ENCODE measurements at places on chromosomes 13 and 19.

- H3K4me1 ChIP-seq: no peaks in the 10 kb centered on the region
- no peak overlapping the region for H3K27ac ChIP-seq
- H3K36me3 ChIP-seq: peaks cover 42% of the 10 kb centered on the region
- no peak overlapping the region for H3K4me3 ChIP-seq
- DNase-seq: no peak
Observed at GRCh38 chr19:1819341-1820255, 7.5 kb upstream of the ATP8B3 start.

DNA sequence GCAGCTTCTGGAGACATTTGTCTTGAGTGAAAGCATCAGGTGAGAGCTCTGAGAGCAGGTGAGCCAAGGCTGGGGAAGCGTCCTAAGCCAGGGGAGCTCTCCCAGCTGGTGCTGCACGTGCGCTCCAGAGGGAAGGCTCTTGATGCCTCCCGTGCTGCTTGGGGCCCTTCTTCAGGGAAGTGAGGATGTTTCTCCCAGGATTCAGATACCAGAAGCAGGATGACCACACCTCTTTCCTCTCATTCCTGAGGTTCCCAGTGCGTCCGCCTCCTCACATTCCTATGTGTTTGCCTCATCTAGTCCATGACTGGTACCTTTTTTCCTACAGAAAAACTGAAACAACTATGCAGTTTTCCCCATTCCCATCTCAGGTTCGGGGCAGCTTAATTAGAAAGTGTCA is 231.0 kb upstream of the IRS2 start:
- H3K4me3 ChIP-seq: no peak overlapping the region
- no peak for DNase-seq
- H3K4me1 ChIP-seq: no peaks in the 10 kb centered on the region
- no peaks in the 10 kb centered on the region for H3K27me3 ChIP-seq
- no peak overlapping the region for H3K27ac ChIP-seq
- H3K36me3 ChIP-seq: no peaks in the 10 kb centered on the region

GRCh38 chr19:30169196-30169900 is 202.8 kb upstream of the ZNF536 start:
- H3K27ac ChIP-seq: no peak overlapping the region
- DNase-seq: no peak
- H3K4me1 ChIP-seq: no peaks in the 10 kb centered on the region
- no peak overlapping the region for H3K4me3 ChIP-seq

DNA sequence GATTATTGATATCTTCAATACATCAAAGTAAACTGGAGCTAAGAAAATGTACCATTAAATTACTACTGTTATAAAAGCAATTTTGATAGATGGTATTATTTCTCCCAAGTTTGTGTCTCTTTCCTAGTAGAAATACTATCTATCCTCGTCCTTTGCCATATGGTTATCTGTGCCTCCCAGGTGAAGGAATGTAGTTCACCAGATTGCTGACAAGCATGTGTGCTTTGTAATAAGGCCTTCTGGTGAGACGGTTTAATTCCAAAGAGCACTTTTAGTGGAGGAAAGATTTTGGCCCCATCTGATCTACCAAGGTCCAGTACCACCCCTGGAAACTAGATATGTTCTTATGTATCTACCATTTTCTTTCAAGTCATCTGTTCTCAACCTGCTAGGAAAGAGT is 243.6 kb downstream of the DLEU7 start:
- H3K27ac ChIP-seq: no peak overlapping the region
- no peak overlapping the region for H3K4me3 ChIP-seq
- peaks cover 6% of the 10 kb centered on the region for H3K36me3 ChIP-seq
- H3K27me3 ChIP-seq: no peaks in the 10 kb centered on the region
- H3K4me1 ChIP-seq: peaks cover 58% of the 10 kb centered on the region

DNA sequence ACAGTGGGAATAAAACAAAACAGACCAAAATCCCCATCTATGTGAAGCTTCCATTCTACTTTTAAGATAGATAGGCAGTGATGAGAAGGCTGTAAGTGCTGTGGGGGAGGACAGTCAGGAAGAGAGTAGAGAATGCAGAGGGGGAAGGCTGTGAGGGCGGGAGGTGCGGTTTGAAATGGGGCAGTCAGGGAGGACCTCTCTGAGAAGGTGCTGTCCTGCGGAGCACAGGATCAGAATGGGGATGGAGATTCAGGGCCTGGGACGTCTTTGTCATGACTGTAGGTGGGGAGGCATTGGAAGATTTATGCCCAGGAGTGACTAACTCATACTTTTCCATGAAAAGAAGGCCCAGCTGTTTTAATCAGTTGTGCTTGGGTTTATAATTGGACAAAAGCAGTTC is 3.9 kb upstream of the GPR183 start:
- H3K4me3 ChIP-seq: peak overlapping the region; percentile 31
- peaks cover 47% of the 10 kb centered on the region for H3K36me3 ChIP-seq
- peak overlapping the region; percentile 97 for H3K27ac ChIP-seq
- no peaks in the 10 kb centered on the region for H3K27me3 ChIP-seq

DNA sequence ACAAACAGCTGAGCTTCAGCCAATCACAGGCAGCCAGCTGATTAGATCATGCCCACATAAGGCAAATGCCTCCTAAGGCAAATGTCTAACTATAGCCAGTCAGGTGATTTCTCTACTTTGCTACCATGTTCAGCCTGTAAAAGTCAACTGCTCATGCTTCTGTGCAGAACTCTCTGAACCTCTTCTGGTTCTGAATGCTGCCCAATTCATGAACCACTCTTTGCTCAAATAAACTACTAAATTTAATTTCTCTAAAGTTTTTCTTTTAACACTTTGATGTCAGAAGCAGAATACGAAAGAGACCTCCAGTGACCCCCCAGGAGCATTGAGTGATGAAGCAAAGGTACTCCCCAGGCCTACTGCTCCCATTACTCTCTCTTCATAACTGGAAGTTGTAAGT is 240.7 kb upstream of the IPO5 start:
- H3K4me3 ChIP-seq: no peak overlapping the region
- H3K27me3 ChIP-seq: no peaks in the 10 kb centered on the region
- H3K4me1 ChIP-seq: no peaks in the 10 kb centered on the region
- no peaks in the 10 kb centered on the region for H3K36me3 ChIP-seq
- DNase-seq: no peak

DNA sequence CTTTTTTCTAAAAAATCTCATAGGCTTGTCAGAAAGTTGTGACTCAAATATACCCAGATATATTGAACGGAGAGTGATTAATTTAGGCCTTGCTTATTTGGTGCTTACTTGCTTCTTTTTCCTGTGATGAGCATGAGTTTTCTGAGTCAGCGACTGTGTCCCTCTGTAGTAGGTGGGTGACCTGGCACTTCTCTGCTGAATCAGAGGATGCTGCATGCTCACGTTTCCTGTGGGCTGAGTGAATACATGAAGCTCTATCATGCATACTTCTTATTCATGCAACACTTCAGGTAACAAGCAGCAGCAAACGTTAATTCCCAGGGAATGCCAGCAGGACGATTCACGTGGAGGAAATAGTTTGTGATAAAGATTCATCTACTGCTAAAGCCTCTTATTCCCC is 245.0 kb downstream of the KLF5 start:
- H3K27me3 ChIP-seq: no peaks in the 10 kb centered on the region
- no peak overlapping the region for H3K27ac ChIP-seq
- H3K4me3 ChIP-seq: no peak overlapping the region

DNA sequence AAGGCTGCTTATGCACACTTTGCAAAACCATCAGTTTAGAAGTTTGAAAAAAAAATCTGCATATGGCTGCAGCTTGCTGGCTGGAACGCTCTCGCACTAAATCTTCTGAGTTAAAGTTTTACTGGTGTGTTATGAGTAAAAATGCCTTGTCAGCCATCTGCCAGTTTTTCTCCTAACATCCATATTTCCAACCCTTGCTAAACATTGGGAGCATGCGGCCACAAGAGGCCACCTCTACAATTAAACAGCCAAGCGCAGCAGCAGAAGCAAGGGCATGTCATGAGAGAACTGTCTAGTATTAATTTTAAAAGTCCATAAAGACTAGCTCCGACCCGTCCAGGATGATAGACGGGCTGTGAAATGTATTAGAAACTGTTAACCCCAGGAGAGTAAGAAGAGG is 248.3 kb downstream of the TSHZ3 start:
- no peak for DNase-seq
- H3K4me1 ChIP-seq: no peaks in the 10 kb centered on the region
- H3K27me3 ChIP-seq: no peaks in the 10 kb centered on the region
- H3K27ac ChIP-seq: no peak overlapping the region
- H3K4me3 ChIP-seq: no peak overlapping the region

DNA sequence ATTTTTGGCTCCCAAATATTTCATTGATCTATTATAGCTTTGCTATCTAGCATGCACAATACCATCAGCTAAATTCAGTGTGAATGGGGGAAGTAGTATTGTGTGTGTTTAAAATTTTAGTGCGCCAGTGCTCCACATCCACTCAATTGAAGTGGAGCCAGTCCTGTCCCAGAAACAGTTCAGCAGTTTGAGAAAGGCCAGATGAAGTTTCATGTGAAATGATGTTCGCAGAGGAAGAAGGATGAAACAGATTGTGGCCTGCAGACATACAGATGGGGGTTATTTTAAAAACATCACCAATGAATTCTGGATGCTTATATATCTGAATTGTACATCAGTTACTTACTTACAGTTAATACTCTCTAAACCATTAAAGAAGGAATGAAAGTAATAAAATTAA is 129.4 kb downstream of the SPRY2 start:
- H3K27me3 ChIP-seq: no peaks in the 10 kb centered on the region
- no peak overlapping the region for H3K4me3 ChIP-seq
- no peak overlapping the region for H3K27ac ChIP-seq

DNA sequence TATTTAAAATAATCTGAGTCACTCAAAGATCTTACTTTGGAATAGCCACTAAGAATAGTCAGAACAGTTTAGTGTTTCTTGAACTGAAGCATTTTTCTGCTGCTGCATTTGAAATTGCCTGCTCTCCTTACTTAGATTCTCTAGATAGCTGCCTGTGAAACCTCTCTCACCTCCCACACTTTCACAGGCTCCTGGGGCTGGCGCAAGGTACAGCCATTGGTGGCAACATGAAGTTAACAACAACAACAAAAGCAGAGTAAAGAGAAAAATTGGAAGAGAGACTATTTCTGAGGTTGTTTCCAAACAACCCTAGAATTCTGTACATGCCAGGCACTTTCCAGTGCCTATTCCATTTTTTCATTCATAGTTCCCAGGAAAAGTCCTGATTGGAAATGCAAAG is 25.3 kb downstream of the SLITRK5 start:
- H3K27ac ChIP-seq: no peak overlapping the region
- no peaks in the 10 kb centered on the region for H3K27me3 ChIP-seq
- H3K36me3 ChIP-seq: no peaks in the 10 kb centered on the region
- DNase-seq: no peak

GRCh38 chr13:103607995-103608394 is 541.8 kb upstream of the SLC10A2 start:
- H3K4me1 ChIP-seq: peaks cover 2% of the 10 kb centered on the region
- no peaks in the 10 kb centered on the region for H3K27me3 ChIP-seq
- H3K4me3 ChIP-seq: no peak overlapping the region
- DNase-seq: no peak
- H3K36me3 ChIP-seq: no peaks in the 10 kb centered on the region

- no peak overlapping the region for H3K27ac ChIP-seq
- H3K4me3 ChIP-seq: no peak overlapping the region
- no peaks in the 10 kb centered on the region for H3K36me3 ChIP-seq
- peaks cover 6% of the 10 kb centered on the region for H3K27me3 ChIP-seq
- no peak for DNase-seq
Observed at GRCh38 chr13:44817131-44817671, 172.1 kb downstream of the NUFIP1 start.

- H3K4me3 ChIP-seq: no peak overlapping the region
- H3K27me3 ChIP-seq: no peaks in the 10 kb centered on the region
- H3K36me3 ChIP-seq: peaks cover 84% of the 10 kb centered on the region
- H3K4me1 ChIP-seq: peaks cover 4% of the 10 kb centered on the region
- no peak for DNase-seq
- no peak overlapping the region for H3K27ac ChIP-seq
Observed at GRCh38 chr13:48068952-48069351, 26.0 kb downstream of the MED4 start.

DNA sequence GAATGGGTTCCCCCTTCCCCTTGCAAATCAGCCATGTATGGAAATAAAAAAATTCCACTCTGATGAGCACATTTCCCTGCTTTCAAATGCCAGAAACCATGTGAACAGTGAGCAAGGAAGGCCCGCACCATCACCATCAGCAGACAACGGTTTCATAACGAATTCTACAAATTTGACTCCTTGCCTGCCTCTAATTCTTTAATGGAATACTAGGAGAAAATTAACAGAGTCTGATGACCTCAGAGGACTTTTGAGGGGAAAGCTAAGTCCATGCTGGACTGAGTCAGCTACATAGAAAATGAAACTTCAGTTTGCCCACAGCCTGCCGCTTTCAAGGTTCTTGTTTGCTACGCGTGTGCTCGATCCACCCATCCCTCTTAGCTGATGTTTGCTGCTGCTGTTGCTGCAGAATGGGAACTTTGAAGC is 46.7 kb upstream of the KL start:
- H3K36me3 ChIP-seq: no peaks in the 10 kb centered on the region
- no peak overlapping the region for H3K27ac ChIP-seq
- no peak for DNase-seq
- H3K4me1 ChIP-seq: no peaks in the 10 kb centered on the region
- no peak overlapping the region for H3K4me3 ChIP-seq
- no peaks in the 10 kb centered on the region for H3K27me3 ChIP-seq

Data from stimulated activated naive B cell treated with anti-CD40 and anti-IgM and Interleukin-4, amounts not matched to agents 10 μg/mL and 1 μg/mL and 100 μg/mL, for 72 hours (primary cell).